ENCODE measurements at places on chromosomes 4 and X.
A peak's percentile ranks its signal among the peaks of the same experiment; 100 is the strongest.

- DNase-seq: no peak
Observed at GRCh38 chrX:136480383-136480782, 7.4 kb upstream of the BRS3 start.

DNA sequence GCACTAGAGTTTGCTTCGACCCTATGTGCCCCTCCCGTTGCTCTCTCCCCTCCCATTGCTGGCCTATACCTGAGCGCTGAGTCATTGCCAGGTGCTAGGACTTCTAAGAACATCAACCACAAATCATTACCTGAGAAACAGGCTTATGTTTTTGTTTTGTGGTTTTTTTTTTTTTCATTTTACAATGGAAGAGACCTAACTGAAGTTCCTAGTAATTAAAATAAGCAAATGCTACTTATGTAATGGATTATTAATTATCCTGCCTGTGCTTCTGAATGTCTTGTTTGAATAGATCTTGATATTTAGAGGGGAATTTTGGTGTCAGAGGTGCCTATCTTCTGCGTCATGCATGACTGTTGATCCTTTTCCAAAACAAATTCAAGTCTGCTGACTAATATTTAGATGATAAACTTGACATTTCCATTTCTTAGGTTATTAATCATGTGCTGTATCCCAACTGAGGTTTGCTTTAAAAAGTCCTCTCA, 275.4 kb upstream of the CPEB2 start:
- no peak for DNase-seq

GRCh38 chrX:155068165-155068564, 2.8 kb downstream of the CMC4 start:
- DNase-seq: no peak

DNA sequence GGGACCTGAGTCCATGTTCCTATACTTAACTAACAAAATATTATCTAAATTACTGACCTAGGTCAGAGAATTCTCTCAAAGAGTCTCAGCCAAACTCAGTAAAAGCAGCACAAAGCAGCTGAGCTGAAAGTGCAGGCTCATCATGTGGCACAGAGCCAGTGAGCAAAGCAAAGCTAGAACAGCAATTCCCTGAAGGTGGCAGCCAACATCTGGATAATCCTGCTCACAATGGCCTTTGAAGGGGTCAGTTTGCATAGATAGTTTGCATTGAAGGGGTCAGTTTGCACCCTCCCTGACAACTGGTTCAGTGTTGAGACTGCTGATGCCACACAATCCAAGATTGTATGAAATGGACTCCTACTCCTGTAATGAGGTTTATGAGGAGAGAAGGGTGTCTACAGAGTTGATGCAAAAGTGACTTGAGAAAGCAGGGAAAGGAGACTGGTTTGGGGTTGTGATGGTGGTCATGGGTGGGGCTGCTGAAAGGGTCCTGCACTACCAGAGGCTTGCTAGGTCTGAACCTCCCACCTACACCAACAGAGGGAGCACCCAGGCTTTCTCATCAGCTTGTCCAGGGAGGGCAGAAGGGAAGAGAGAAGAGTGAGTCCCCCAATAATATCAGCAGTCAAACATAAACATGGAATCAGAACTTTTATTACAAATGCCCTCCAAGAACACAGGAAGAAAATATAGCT, 39.7 kb downstream of the TRIM61 start:
- DNase-seq: no peak

DNA sequence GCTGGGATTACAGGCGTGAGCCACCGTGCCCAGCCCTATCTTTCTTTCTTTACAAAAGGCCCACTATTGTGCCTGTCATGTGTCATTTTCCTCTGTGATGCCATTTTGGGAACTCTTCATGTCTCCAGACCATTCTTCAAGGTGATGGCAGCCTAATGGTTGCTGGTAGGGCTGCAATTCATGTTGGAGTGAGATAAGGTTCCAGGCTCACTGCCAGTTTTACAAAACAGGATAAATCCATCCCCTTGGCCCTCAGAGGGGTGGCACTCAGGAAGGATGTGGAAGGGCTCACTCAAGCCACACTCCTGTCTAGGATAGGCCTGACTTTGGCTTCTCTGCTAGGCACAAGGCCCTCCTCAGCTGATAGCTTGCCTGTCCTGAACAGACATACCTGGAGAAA, 3.8 kb downstream of the TCEAL9 start:
- DNase-seq: no peak

GRCh38 chr4:24456431-24456830, 127.9 kb downstream of the DHX15 start:
- no peak for DNase-seq

GRCh38 chr4:108738003-108738706, 24.7 kb downstream of the ETNPPL start:
- DNase-seq: no peak

DNA sequence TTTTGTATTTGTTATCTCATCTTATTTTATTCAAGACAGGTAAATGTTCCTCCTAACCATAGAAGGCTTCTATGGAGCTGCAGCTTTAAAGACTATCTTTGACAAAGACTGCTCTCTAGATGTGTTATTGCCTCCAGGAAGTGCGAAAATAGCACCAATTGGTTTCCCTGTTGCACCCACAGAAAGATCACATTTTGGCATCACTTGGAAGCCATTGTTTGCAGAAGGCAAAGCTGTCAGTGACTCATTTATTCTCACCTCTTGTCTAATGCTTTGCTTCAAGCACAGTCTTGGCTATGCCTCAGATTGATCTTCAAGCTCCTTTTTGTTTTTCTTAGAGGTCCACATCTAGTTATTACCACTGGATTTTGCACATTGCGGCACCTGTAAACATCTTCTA, 150.3 kb downstream of the PCDH7 start:
- DNase-seq: no peak

GRCh38 chr4:1479454-1479853, 73.2 kb upstream of the NKX1-1 start:
- peak; percentile 54 for DNase-seq

DNA sequence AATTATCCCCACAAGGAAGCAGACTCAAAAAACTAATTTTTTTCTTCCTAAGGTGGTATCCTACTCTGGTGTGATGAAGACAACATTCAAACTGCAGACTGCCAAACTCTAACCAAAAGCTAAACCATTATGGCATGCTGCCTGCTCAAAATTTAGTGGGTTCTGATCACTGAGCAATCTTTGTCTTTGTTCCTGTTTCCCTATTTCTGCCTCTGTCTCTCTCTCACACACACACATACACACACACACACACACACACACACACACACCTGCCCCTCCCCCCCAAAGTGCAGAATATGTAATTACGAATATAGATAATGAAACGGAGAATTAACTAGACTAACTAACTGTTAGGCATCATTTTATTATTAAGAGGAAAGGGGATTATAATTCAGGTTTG, 1278.6 kb downstream of the PCDH7 start:
- DNase-seq: no peak

GRCh38 chrX:118974088-118974907, at the start of gene LONRF3:
LONRF3 (plus strand) TSS chrX:118974618; CDS start chrX:118974781, 163 bp downstream.
- DNase-seq: peak; percentile 87

GRCh38 chr4:136400829-136401228, 1131.5 kb downstream of the PCDH18 start:
- DNase-seq: no peak

DNA sequence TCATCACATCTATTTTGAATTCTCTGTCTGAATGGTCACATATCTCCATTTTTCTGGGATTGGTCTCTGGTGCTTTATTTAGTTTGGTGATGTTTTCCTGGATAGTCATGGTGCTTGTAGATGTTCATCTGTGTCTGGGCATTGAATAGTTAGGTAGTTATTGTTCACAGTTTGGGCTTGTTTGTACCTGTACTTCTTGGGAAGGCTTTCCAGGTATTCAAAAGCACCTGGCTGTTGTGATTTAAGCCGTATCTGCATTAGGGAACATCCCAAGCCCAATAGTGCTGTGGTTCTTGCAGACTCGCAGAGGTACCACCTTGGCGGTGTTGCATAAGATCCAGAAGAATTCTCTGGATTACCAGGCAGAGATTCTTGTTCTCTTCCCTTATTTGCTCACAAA, 44.6 kb downstream of the COL4A5 start:
- no peak for DNase-seq

DNA sequence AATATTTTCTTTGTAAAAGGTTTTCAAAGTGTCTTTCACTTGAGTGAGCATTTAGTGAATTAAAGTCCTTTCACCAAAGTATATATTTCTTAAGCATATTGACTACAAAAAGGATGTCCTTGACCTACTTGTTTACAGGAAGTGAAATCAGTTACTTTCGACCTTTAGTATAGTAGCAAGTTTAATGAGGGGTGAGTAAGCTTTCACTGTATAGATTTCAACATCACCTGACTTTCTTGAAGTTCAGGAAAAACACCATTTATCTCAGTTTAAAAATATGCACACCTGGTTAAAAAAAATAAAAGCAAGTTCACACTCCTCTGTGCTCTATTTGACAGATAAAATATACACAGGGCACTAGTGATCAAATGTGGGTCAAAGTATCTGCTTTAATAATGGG, 88.1 kb downstream of the CCSER1 start:
- DNase-seq: no peak

GRCh38 chr4:158172261-158173258, at the start of gene GASK1B:
GASK1B (minus strand) TSS chr4:158173025; CDS start chr4:158171375, 1,650 bp downstream.
- DNase-seq: no peak

DNA sequence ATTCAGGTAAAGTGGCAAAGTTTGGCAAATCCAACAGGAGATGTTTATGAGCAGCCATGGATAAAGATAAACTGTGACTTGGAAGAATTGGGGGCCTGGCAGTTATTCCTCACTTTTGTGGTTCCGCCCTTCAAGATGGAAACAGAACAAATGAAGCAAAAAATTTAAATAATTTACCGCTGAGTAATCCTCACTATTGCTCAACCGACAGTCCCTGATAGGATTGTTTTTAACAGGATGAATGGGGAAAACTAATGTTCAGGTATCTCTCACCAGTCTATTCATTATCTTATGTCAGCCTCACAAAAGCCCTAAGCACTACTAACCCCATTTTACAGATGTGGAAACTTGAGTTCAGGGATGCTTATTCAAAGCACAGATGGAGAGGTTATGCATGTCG, 90.8 kb downstream of the FNIP2 start:
- DNase-seq: no peak

GRCh38 chrX:49859491-49859890, 19.8 kb upstream of the USP27X start:
- DNase-seq: no peak

- no peak for DNase-seq
Observed at GRCh38 chr4:8129136-8129535, 29.5 kb downstream of the ABLIM2 start.

GRCh38 chrX:40272776-40273175, 175.0 kb upstream of the BCOR start:
- no peak for DNase-seq

- no peak for DNase-seq
Observed at GRCh38 chr4:43047058-43047457, 154.5 kb downstream of the GRXCR1 start.

- DNase-seq: no peak
Observed at GRCh38 chr4:73702796-73703287, 37.5 kb upstream of the CXCL8 start.

- DNase-seq: no peak
Observed at GRCh38 chr4:175411251-175411650, 400.8 kb downstream of the GPM6A start.

DNA sequence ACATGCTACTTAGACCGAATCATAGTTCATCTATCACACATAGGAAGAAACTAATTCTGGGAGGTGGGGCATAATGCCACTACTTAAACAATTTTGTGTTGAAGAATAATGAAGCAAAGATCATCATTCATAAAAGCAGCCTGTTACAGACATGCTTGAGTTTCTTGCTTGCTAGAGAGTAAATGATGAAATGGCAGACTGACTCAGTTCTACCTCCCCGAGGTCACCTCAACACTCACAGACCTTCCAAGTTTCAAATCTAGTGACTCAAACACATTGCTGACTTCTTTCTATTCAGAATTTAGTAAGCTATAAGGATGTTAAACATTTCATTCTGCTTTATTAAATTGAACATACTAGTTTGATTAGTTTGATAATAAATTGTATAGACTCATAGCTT, 636.5 kb upstream of the FRG1 start:
- no peak for DNase-seq

DNA sequence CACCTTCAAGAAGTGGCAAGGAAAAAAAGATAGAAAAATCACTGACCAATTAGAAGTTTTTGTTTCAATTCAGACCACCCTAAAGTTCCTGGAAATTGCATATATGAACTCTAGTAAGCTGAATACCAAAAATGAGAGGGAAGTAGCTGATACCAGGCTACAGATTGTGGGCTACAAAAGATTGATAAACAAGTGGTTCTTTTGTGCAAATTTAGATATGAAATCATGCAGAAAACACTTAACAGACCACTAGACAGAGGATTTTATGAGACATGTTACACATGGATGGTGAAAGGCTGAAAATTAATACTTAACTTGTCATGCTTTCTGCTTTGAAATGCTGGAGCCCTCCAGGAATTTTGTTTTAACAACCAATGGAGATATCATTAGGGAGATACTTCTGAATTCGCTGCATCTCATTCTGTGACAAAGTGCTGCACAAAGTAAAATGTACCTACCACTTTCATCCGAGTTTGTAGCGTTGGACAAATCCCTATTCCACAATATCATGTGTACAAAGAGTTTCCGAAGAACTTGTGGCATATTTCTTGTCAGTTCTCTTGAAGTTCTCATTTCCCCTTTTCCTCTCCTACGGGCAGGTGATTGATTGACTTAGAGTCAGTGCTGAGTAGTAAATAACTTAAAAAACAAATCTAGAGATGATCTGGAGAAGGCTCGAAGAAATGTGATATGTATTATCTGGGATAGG, 235.0 kb downstream of the PALLD start:
- DNase-seq: no peak

DNA sequence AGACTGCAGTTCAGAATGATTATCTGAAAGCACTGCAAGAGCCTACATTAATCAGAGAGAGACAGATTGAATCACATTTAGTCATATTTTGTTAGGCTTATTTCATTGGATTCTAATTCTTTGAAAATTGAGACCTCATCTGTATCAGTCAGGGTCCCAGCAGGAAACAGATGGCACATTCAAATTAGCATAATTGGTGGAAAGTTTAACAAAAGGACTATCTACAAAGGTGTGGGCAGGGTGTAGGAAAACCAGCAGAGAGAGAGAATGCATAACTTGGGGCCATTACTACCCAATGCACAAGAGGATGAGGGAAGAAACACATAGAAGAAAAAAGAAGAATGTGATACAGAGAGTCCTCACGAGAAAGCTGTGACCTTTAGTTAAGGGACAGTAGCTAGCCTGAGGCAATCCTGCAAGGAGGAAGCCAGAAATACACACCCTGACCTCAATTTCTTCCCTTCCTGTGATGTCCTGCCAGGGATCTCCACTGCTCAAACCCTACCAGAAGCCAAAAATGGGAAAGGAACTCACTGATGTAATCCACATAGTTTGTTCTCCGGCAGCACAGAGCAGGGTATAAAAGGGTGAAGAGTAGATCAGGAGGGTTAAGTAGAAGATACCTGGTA, 17.7 kb upstream of the XKRX start:
- no peak for DNase-seq

GRCh38 chrX:24410514-24411189, 50.2 kb downstream of the SUPT20HL1 start:
- no peak for DNase-seq

GRCh38 chr4:26105815-26106699, 192.0 kb downstream of the SMIM20 start:
- DNase-seq: no peak

GRCh38 chrX:10972706-10973105, 138.4 kb upstream of the HCCS start:
- no peak for DNase-seq

- DNase-seq: no peak
Observed at GRCh38 chr4:5009796-5010195, 9.5 kb downstream of the CYTL1 start.

- peak; percentile 90 for DNase-seq
Observed at GRCh38 chrX:70433848-70434351, 10.7 kb upstream of the DLG3 start.

- DNase-seq: no peak
Observed at GRCh38 chr4:184583738-184584502, 65.3 kb downstream of the CASP3 start.

Data from activated effector memory CD4-positive, alpha-beta T cell treated with anti-CD3 and anti-CD28 coated beads, Interleukin-2, amount 50 U/mL, for 16 hours (primary cell).